Hematopoietic multipotent progenitor cell (in vitro differentiated cells): ENCODE measurements at places on chromosomes 5 and 9.

GRCh38 chr5:15009420-15009819 is 137.8 kb upstream of the ANKH start:
- DNase-seq = peak; percentile 31

- DNase-seq = no peak
Measured at GRCh38 chr5:158976035-158976434, 123.7 kb downstream of the EBF1 start.

DNA sequence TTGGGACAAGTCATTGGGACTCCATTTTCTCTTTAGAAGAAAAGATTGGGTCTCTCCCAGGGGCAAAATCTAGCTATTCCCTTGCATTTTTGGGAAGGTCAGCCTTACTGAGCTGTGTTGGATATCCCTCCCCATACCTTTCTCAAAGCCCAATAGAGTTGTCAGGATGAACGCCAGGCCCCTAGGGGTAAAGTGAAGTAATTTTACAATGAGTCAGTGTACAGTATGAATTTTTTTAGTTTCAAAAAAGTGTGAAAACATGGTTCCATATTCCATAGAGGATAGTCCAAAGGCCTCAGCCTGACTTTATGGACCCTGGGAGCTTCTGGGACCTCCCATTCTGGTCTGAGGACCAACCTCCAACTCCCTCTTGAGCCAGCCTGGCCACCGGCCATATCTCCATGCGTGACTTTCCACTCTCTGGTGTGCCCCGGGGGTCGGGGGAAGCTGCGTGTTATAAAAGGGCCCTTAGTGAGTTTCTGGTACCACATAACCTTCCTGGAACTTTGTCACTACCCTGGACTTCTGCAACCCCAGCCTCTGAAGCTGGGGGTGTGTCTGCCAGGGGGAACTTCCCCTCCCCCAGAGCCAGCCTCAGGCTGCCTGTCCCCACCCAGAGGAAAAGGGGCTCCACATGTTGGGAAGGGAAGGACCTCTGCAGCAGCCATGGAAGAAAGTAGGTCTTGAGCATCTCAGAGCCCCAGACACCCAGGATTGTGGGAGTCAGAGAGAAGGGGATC is 52.4 kb upstream of the SYNPO start:
- no peak for DNase-seq

GRCh38 chr5:45334939-45335338 is 361.2 kb downstream of the HCN1 start:
- DNase-seq = no peak

GRCh38 chr5:169044962-169045361 is 256.0 kb downstream of the SLIT3 start:
- DNase-seq = no peak

DNA sequence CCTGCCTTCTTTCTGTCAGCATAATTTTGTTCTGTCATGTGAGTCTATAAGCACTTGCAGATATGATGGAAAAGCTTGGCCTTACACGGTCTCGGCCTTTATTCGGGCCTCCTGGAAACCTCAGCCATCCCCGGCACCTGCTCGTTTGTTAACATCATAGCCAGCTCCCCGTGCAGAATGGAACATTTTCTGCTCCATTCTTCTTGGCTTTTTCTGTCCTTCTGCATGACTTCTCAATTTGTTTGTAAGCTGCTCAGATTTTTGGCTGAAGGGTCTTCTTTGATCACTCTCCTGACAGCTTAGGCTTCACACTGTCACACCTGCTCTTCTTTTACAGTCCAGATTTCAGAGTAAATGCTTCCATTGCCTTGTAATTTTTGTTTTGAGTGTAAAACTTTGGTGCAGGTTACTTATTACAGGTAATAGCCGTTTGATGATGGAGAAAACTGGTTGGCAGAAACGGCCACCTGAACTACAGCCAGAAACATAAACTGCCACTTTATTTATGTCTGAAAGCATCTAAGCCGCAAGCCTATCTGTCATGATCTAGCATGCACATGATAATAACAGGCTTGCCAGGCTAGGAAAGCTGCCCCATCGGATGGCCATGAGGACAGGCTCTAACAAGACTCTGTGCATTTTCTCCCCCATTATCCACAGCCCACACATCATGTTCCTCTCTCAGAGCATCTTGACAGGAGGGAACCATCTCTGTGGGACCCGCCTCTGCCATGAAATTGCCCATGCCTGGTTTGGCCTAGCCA is 197.0 kb downstream of the AOPEP start:
- DNase-seq = no peak
